Ascending aorta (tissue), 2 donors: ENCODE measurements at places on chromosomes 2 and 18.

DNA sequence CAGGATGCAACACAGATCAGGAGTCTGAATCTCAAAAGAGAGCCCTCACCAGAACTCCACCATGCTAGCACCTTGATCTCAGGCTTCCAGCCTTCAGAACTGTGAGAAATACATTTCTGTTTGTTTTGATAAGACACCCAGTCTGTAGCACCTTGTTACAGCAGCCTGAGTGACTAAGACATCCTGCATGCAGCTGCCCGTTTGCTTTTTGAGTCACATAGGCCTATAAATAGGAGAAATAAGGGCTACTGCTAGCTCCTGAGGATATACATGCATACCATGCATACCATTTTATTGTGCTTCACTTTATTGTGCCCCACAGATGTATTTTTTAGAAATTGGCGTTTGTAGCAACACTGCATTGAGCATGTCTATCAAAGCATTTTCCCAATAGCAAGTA, 337.8 kb downstream of the CDH2 start:
- H3K27ac ChIP-seq = no peak overlapping the region
- H3K36me3 ChIP-seq = no peaks in the 10 kb centered on the region
- H3K4me1 ChIP-seq = no peaks in the 10 kb centered on the region
- H3K27me3 ChIP-seq = no peaks in the 10 kb centered on the region
- no peak for DNase-seq

GRCh38 chr2:195662138-195662537, 5.1 kb downstream of the SLC39A10 start:
- H3K4me3 ChIP-seq = no peak overlapping the region
- H3K27me3 ChIP-seq = no peaks in the 10 kb centered on the region
- no peak for DNase-seq

GRCh38 chr2:41446266-41446665, 601.6 kb upstream of the PKDCC start:
- no peaks in the 10 kb centered on the region for H3K27me3 ChIP-seq
- H3K36me3 ChIP-seq = no peaks in the 10 kb centered on the region
- no peaks in the 10 kb centered on the region for H3K4me1 ChIP-seq
- H3K27ac ChIP-seq = no peak overlapping the region
- H3K4me3 ChIP-seq = no peak overlapping the region

DNA sequence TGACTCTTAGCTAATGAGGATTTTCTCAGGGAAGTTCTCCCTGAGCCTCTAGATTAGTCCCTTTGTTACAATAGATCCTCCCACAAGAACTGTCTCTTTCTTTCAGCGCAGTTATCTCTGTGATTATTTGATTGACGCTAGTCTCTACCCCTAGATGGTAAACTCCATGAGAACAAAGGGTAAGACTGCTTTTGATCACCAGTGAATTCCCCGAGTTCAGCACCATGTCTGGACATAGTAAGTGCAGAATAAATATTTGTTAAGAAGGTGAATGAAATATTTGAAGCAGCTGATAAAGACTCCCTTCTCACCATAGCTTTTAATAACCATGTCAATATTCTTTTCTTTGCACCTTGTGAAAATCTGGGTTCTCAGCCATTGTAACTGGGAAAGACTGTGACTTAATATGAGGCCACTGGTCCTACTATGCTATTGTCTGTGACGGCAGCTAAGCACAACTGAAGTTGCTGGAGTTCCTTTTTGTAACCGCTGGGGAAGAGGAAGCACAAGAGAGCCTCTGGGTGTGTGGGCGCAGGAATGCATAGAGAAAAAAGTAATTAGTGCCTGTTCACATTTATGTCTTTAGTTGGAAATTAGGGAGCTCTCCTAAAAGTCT, 214.7 kb downstream of the TGIF1 start:
- no peak overlapping the region for H3K4me3 ChIP-seq
- H3K4me1 ChIP-seq = peaks cover 5% of the 10 kb centered on the region
- H3K27me3 ChIP-seq = no peaks in the 10 kb centered on the region
- H3K36me3 ChIP-seq = no peaks in the 10 kb centered on the region

DNA sequence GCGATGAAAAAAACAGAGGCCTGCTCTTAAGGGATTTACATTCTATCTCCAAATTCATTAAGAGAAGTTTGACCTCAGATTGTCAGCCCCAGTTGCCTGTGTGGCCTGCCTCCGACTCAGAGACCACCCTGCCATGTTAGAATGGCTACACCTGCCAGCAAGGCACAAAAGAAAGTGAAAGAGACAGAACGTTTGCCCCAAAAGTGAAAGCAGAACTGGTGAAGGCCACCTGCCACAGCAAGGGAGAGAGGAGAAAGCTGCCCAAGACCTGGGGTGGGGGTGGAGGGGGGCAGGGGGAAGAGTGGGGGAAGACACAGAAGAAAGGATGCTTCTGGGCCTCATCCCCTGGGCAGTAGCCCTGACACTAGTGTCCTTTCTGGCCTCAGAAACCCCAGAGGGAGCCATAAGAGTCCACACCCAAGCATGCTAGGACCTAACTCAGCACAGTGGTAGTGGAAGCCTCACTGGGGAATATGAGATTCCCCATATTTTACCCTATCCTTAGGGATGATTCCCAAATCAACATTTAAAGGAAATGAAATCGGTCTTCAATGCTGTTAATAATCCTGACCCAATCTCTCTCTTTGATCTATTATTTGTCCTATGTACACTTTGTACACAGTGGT, 389.7 kb downstream of the TXNL1 start:
- H3K4me3 ChIP-seq = no peak overlapping the region
- peaks cover 8% of the 10 kb centered on the region for H3K4me1 ChIP-seq
- no peak overlapping the region for H3K27ac ChIP-seq
- no peaks in the 10 kb centered on the region for H3K36me3 ChIP-seq
- no peaks in the 10 kb centered on the region for H3K27me3 ChIP-seq
- no peak for DNase-seq
